ENCODE measurements at places on chromosomes 16 and 17. TPM values are rescaled to one million over a fixed set of nuclear protein-coding genes. Genes with fewer than 3 reads are reported as not detected.

The PRDM7 gene
- total RNA-seq: not detected

The CDH1 gene
- 3.2 TPM for total RNA-seq

The TBKBP1 gene
- 13.8 TPM for total RNA-seq

The SYCE1L gene
- not detected for total RNA-seq

The TTLL6 gene
- total RNA-seq: not detected

The ATP2C2 gene
- total RNA-seq: not detected

The CCT6B gene
- 3.0 TPM for total RNA-seq

The TBC1D3C gene
- total RNA-seq: not detected

The RNF112 gene
- total RNA-seq: 9.1 TPM

The CMTM1 gene
- total RNA-seq: 3.4 TPM

The TLCD1 gene
- total RNA-seq: 3.9 TPM

The TRIM25 gene
- total RNA-seq: 28.9 TPM

The CEP20 gene
- 45.9 TPM for total RNA-seq

The MEAK7 gene
- total RNA-seq: 30.8 TPM

The MT1M gene
- 1.6 TPM for total RNA-seq

The KPNB1 gene
- total RNA-seq: 448 TPM

The ADAMTS18 gene
- not detected for total RNA-seq

The ASPA gene
- 1.6 TPM for total RNA-seq

The SLC13A2 gene
- total RNA-seq: not detected

The MILR1 gene
- total RNA-seq: 6.5 TPM

The EFCAB5 gene
- under 0.01 TPM for total RNA-seq

The NTN3 gene
- 0.73 TPM for total RNA-seq

The CD300LG gene
- total RNA-seq: not detected

The HOXB9 gene
- total RNA-seq: not detected

The JUP gene
- total RNA-seq: 10.4 TPM

The MAPK8IP3 gene
- 67.5 TPM for total RNA-seq

The SLC38A8 gene
- total RNA-seq: not detected

The ARL5C gene
- not detected for total RNA-seq

The C16orf92 gene
- not detected for total RNA-seq

The MYLK3 gene
- total RNA-seq: 0.16 TPM

The GAS7 gene
- total RNA-seq: 32.1 TPM

The LYRM9 gene
- total RNA-seq: 18.5 TPM

The TRIM72 gene
- not detected for total RNA-seq

The CHST4 gene
- not detected for total RNA-seq

The TSNAXIP1 gene
- total RNA-seq: 0.49 TPM

The NT5M gene
- total RNA-seq: 2.3 TPM

The STH gene
- total RNA-seq: not detected

The DNASE1L2 gene
- total RNA-seq: 0.85 TPM

The RASL10B gene
- 0.97 TPM for total RNA-seq

The ANKS4B gene
- not detected for total RNA-seq

The NPIPB9 gene
- 2.7 TPM for total RNA-seq

The NLGN2 gene
- 16.9 TPM for total RNA-seq

The ZG16 gene
- total RNA-seq: not detected

The LGALS3BP gene
- 222 TPM for total RNA-seq

The CES2 gene
- 50.9 TPM for total RNA-seq

The HSD17B1 gene
- 0.81 TPM for total RNA-seq

The ZNF469 gene
- 3.1 TPM for total RNA-seq

All from hair follicle dermal papilla cell (primary cell).